ENCODE measurements at places on chromosomes 3 and 15. TPM values are rescaled to one million over a fixed set of nuclear protein-coding genes. Genes with fewer than 3 reads are reported as not detected.

GRCh38 chr15:42457445-42458442, 33.2 kb downstream of the ZNF106 start:
- DNase-seq = peak; percentile 88

DNA sequence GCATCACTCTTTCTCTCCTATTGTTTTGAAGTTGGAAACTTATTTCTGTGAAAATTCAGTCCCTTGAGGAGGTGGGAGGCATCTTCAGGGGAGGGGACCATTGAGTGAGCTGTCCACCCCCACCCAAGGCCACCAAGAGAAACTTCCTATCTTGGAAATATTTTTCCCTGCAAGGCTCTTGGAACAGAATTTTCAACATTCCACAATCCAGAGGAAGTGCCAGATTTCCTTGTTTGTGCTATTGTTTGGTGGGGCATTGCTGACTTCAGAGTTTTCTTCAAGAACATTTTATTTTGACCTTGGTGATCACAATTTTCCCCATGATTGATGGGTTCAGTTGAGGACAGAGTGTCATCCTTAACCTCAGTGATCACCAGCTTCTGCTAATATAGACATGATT, 12.0 kb downstream of the DNASE1L3 start:
- no peak for DNase-seq

DNA sequence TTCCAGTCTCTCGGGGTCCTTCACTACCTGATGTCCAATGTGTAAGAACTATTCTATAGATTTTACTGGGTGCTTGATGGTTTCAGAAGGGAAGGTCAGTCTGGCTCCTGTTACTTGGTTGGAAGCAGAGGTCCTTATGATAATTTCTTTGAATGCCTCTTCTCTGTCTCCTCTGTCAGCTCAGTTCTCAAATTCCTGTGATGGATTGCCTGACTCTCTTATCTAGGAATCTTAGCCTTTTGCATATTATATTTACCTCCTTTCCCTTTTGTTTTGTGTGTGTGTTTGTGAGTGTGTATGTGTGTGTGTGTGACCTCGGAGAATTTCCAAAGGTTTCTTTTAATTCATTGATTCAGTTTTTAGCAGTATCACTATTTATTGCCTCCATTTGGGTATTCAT, 88.2 kb downstream of the ARNT2 start:
- no peak for DNase-seq

- peak; percentile 13 for DNase-seq
These were observed 179.4 kb downstream of the GBE1 start for GRCh38 chr3:81581966-81582599.

DNA sequence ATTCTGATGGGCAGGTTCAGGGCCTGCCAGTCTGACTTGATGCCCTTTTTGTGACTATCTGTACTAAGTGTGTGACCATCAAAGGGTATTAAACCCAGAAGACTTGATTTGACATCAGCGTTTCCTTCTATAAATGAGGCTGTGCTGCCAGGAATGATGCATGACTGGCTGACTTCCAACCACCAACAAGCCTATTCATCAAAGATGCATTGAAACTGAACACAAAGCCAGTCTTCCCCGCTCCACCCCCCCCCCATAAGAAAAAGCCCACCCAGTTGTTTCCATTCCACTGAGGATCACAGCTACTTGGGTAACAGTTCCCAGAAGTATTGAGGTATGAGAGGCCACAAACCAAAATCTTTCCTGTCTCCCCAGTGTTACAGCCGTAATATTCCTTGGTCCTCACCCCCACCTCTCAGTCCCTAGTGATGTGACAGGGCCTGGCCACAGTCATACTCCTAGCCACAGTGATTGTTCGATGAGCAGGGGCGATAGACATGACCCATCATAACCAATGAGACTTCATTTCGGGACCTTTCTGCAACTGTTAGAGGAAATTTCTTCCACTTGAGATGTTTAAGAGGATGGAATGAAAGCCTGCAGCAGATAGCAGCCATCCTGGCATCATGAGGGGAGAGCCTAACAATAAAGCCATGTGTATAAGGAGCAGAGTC, 22.6 kb downstream of the SH3BP5 start:
- DNase-seq = no peak

CCRL2 gene
- 0.16 TPM for polyA plus RNA-seq

GRCh38 chr3:38348903-38349302, 2.3 kb downstream of the XYLB start:
- no peak for DNase-seq

GRCh38 chr15:81573098-81573746, 199.2 kb upstream of the TMC3 start:
- DNase-seq = no peak

GOLGA6L7 gene
- not detected for polyA plus RNA-seq

GRCh38 chr3:178099862-178100261, 436.4 kb upstream of the KCNMB2 start:
- no peak for DNase-seq

DNA sequence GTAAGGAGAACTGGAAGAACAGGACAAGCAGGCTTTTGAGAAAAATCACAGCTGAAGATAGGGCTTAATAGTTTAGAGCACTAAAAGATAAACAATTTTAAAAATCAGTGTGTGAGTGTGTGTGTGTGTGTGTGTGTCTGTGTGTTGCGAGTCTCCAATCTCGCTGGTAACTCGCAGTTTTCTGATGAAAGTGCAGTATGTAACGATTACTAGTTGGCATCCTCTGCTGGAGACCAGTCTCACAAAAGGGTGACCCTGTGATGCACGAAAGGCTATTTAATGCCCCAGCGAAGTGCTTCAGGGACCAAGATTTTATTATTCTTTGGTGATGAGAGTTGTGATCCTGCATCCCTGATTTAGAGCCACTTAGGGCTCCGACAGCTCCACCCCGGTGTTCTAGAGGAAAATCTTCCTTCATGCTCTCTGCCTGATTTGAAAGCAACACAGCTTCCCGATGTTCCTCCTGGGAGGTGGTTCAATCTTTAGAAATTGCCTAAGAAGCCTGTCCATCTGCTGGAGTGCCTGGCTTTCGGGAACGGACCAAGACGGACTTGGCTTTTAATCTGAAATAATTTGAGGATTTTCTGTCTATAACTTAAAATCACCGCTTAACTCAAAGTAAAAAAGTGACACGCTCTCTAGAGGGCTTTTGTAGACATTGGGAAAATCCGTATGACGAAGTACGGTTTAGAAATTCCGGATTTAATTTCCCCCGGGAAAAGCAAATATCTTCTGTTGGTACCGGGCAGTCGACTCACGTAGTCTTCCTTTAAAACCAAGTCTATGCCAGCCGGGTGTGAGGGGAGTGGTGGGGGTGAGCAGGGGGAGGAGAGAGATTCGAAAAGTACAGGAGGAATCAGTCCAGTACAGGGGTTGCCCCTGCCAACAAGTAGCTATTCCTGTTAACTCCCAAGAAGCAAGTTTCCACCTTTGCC, 1.1 kb upstream of the ALCAM start:
- DNase-seq = no peak

DNA sequence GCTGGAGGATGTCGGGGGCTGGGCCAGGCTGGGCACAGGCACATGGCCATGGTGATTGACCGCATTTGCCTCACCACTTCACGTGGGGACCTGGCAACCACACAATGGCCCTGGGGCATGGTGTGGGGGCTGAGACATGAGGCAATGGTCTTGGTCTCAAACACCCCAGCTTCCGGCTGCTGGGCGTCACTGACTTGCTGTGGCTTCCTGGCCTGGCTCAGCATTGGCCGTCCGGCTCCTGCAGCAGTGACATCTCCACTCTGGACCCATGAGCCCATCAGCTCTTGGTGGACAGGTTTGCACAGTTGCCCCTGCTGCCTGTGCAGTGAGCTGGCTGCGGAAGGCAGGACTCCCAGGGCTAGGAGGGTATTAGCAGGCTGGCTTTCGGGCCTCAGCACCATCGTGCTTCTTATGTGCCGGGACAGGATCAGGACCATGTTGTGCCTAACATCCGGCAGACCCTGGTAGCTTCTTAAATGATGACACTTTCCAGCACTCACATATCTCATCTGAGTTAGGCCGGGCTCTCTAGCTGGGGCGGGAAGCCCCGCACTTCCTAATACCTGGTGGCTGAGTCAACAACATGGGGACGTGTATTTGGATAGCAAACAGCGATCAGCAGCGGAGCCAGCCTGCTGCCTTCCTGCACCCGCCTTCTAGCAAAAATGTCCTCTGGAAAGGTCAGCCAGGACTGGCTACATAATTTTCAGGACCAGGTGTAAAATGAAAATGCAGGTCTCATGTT, 34.1 kb downstream of the ZNF710 start:
- DNase-seq = no peak

- DNase-seq = no peak
These were observed 138.5 kb downstream of the TIGIT start for GRCh38 chr3:114432310-114432709.

- no peak for DNase-seq
These were observed 727 bp downstream of the NSMCE3 start for GRCh38 chr15:29268706-29269484.

DNA sequence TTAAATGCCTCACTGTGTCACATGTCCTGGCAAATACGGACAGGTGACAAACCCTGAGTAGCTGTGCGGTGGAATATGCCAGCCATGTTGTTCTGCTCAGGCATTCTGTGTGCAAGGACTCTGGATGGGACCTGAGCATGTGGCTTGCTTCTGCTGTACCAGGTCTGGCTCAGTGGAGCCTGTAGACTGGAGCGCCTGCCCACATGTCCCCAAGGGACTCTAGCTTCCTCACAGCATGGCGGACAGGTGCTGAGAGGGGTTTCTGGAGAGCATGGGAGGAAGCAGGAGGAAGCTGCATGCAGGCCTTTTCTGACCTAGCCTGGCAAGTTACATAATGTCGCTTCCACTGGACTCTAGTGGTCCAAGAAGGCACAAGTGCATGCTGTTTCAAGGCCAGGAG, 96.3 kb downstream of the PLXNA1 start:
- DNase-seq = no peak

DNA sequence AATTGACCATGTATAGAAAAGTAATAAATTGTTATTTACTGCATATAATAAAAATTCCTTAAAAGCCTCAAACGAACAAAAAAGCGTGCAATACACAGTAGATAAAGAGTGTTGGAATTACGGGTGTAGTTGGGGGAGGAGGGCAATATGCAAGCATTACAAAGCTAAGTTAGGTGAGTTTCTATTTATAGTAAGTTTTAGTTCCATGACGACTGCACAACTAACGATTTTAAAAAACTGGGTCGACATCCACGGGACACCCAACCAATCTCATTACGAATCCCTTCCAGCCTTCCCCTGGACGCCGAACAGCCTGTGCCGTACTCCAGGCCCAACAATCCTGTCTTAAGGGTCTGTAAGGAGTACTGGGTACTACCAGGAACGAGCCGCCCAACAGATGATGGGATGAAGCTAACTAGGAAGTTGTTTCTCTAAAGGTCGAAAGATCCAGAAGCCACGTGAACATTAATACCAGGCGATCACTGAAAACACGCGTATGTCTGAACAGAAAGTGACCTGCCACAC, 677 bp downstream of the POLQ start:
- no peak for DNase-seq
